ENCODE measurements at places on chromosomes 2 and 18.

DNA sequence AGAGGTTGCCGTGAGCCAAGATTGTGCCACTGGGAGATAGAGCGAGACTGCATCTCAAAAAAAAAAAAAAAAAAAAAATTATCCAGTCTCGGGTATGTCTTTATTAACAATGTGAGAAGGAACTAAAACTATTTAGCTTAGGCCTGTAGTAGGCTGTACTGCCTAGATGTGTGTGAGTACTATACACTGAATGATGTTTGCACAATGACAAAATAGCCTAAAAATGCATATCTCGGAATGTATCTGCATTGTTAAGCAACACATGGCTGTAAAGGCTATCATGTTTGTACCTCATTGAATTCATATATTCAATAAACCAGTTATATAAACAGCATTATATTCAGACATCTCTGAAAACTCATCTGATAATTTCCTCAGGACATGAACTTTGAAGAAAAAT, 191.2 kb upstream of the SESTD1 start:
- no peak for ATAC-seq

DNA sequence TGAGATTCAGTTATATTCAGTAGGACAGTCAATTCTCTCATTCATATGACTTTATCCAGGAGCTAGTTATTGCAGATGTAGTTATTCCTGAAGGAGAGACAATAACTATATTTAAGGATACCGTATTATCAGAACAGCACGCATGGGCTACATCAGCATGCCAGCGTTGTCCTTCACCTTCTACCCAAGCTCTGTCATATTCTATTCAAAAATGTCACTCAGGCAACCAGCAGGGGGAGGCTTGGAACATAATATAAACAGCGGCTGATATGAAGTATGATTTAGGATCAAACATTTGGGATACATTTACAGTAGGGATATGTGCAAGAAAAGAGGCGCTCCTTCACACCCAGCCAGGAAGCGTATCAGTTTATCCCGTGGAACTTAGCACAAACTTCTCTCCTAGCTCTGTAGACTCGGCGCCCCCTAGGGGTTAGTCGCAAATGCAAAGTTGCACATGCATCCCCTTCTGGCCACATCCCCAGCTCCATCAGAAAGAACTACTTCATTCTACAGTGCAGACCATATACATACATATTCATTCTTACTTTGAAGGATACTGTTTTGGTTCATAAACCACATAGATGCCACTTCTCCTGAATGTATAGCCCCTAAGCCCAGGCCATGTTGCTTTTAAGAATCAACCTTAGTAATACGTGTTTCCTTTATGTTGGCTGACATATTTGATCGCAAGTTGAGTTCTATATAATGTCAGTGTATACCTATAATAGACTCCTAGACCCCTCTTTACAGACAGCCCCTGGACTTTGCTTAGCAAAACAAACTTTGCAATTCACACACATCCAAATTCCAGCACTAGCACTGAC, 759.4 kb downstream of the ADCYAP1 start:
- no peak for ATAC-seq

GRCh38 chr18:46562674-46563192, 94.3 kb downstream of the LOXHD1 start:
- no peak for ATAC-seq

GRCh38 chr18:34695310-34695709, 14.8 kb upstream of the DTNA start:
- peak; percentile 94 for ATAC-seq

DNA sequence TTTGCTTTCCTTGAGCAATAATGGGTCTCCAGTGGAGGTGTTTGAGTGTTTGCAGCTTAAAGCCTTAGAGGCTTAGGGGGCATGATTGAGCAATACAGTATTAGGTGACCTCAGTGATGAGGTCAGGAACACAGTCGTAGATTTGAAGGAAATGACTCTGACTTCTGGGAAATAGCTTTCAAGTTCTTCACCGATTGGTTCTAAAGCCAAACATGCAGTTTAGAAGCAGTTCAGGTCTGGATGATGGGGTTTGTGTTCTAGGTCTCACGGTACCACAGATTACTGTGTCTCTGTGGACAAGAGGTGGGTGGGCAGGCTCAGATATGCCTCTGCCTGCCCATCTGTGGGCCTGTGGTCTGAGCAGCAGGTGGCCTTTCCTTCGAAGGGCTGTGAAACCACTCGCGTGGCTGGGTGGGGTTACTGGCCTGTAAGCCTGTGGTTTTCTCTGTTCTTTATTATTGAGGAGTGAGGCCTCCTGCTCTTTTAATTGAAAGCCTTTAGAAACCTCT, 7.8 kb downstream of the MTHFD2 start:
- peak; percentile 52 for ATAC-seq

- no peak for ATAC-seq
Measured at GRCh38 chr2:142100970-142101369, 29.8 kb downstream of the LRP1B start.

DNA sequence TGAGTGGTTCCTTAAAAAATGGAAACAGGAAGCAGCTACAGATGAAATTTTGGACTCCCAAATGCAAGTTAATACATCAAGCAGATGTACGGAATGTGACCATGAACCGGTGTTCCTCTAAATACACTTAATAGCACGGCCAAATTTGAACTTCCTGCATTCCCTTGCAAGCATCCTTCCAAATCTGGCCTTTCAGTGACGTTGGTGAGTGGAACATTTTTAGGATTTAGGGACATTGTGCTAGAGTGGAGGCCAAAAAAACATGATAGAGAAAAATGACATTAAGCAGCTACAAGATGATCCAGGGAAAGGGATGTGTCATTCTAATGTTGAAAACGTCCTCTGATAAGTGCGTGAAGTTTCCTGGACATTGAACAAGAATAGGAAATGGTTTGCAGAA, 62.1 kb downstream of the CTAGE1 start:
- no peak for ATAC-seq

GRCh38 chr2:121382744-121383143, 97.7 kb upstream of the TFCP2L1 start:
- ATAC-seq, result no peak

DNA sequence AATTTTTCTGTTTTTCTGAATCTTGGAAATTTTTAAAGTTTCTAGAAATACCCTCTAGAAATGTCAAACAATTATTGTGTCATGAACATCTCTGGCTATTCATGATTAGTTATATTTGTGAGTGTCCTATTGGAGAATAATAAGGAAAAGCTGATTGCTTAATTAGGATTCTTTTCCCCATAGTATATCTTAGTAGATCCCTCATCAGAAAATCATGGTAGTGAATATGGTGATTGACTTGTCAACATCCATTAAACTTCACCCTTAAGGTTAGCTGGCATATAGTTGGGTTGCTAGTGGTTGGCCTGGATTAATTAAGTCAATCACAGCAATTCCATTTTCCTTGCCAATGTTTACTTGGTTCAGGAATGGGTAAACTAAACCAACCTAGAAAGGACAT, 18.7 kb upstream of the NABP1 start:
- ATAC-seq, result no peak

DNA sequence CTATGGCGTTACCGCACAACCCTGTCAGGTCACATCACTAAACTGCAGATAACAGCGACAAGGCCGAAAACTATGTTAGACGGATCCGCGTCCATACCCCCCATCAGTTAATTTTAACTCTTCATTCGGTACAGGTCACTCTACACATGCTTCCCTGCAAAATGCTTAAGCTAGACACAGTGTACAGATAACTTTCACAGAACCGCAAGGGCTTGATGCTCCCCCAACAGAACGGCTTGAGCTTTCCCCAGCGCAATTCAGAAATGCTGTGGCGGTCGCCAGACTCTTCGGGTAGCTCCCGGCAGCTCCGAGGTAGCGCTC, 283 bp upstream of the RBBP8 start:
- ATAC-seq, result no peak

DNA sequence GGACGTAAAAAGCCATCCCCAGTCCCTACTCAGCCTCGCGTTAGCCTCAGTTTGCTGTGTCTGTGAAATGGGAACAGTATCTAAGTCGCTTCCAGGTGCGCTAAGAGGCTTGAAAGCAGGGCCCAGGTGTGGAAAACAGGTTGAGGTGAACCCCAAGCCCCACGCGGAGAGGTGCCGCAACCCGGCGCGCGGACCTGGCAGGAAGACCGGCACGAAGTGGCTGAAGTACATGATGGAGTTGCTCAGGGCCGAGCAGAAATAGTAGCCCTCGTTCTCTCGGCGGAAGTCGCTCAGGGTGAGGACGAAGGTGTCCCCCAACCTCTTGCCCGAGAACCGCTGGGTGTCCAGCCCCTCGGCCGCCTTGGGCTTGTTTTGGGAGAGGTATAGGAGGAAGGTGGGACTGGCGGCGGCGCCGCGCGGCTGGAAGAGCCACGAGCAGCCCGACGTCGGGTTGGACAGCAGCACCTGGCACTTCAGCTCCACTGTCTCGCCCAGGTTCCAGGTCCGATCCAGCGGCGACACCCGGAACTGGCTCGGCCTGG, 508 bp downstream of the CD8A start:
- ATAC-seq, result no peak

- ATAC-seq, result no peak
Measured at GRCh38 chr2:74845991-74846390, 12.1 kb downstream of the HK2 start.

- no peak for ATAC-seq
Measured at GRCh38 chr2:142041996-142042395, 88.8 kb downstream of the LRP1B start.

- ATAC-seq, result peak; percentile 59
Measured at GRCh38 chr18:46264255-46264654, 160.1 kb downstream of the HAUS1 start.

- no peak for ATAC-seq
Measured at GRCh38 chr2:60337142-60337497, 216.3 kb downstream of the BCL11A start.

DNA sequence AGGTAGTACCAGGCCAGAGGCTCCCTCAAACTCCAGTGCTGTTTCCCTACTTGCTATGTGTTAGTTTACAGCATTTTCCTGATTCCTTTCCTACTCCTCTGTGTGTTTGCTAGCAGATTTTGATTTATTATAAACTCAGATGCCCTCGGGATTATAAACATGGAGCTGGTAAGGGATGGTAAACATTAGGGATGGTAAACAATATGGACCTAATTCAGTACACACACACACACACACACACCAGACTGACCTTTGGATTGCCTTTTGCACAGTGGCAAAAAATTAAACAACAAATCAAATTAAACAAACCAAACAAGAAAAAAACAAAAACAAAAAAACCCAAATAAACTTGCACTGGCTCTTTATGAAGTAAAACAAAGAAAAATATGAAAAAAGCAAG, 55.4 kb upstream of the ACVR1 start:
- no peak for ATAC-seq

GRCh38 chr2:49837561-49838293, 683.4 kb upstream of the FSHR start:
- ATAC-seq, result no peak

DNA sequence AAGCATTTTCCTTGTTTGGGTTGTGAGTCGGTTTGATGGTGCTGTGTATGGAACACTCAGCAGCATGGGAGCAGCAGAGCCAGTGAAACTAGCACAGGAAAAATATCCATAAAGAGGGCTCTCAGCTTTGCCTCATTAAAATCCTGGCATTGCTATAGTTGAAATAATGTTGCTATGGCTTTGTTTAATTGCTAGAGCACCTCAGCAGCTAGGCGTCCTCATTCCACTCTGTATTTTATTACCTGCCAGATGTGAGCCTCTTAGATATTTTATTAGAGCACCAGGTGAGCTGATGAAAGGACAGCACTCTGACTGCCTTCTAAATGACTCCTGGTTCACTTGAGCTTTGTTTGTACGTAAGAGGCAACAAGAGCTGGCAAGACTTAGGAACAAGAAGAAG, 232.4 kb downstream of the MTX2 start:
- ATAC-seq, result no peak

- ATAC-seq, result no peak
Measured at GRCh38 chr2:37080266-37080665, 3.9 kb downstream of the HEATR5B start.

- ATAC-seq, result no peak
Measured at GRCh38 chr2:158041400-158041799, 60.3 kb upstream of the UPP2 start.

DNA sequence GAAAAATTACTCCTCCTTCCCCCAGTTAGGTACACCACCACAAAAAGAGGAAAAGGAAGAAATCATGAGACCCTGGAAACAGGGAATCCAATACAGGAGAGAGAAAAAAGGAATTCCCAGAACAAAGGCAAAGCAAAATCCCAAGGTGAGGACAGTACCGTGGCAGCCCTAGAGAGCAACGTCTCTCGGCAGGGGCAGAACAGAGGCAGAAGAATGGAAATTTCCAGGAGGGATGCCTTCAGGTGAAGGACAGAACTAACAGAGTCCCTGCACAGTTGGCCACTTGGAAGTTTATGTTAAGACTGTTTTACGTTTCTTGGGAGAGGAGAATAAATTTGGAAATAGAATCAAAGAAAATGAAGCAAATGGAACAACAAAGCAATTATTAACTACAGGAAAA, 27.7 kb downstream of the GRB14 start:
- ATAC-seq, result no peak

DNA sequence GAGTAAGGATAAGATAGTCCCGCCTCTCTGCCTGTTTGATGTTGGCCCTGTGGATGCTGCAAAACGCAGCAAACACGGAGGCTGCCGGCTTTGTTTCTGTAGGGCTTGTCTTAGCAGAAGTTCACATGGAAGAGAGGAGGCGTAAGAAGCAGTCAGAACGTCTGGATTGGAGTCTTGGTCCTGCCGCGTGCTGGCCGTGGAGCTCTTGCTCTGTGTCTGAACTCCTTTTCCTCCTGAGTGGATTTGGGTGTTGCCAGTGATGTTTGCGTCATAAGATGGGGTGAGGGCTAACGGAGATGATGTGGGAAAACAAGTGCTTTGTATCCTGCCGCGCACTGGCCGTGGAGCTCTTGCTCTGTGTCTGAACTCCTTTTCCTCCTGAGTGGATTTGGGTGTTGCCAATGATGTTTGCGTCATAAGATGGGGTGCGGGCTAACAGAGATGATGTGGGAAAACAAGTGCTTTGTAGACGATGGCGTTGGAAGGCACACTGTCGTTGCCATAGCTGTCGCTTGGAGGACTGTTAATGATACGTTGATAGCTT, 240.9 kb downstream of the AGAP1 start:
- no peak for ATAC-seq

GRCh38 chr2:47259829-47260228, 104.7 kb upstream of the STPG4 start:
- no peak for ATAC-seq

- no peak for ATAC-seq
Measured at GRCh38 chr2:109436610-109437225, 177.0 kb downstream of the SEPTIN10 start.

Data from motor neuron (in vitro differentiated cells).